ENCODE measurements at places on chromosomes 1 and 21.

GRCh38 chr1:23098463-23099170 is 70.0 kb downstream of the LUZP1 start:
- peak; percentile 77 for DNase-seq

DNA sequence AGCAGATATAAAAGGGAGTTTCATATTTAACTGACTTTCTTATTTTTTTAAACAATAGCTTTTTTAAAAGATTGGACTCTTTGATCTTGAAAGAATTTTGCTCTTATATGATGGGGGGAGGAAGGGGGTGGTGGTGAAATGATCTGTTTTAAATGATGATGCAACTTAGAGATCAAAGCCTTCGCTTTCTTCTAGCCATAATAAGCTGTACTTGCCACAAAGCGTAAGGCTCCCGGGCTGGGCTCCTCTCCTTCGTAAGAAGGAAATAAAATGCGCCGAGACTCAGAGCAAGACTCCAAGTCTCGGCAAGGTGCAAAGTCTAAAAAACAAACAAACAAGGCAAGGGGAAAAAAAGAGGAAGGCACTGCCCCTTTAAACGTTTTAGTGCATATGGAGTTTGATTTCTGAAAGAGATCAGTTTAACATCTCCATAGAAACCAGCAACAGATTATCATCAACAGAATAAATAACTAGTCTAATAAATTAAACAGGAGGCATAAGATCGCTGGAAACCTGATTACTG is 3.3 kb downstream of the CASZ1 start:
- DNase-seq, result no peak

- DNase-seq, result no peak
Observed at GRCh38 chr1:5639106-5639722, 353.0 kb downstream of the NPHP4 start.

GRCh38 chr1:45883658-45884057 is 80.2 kb downstream of the MAST2 start:
- no peak for DNase-seq

GRCh38 chr21:34702341-34703170 is 33.8 kb downstream of the CLIC6 start:
- no peak for DNase-seq

GRCh38 chr1:26787381-26787705 is 407 bp upstream of the PIGV start:
- no peak for DNase-seq

DNA sequence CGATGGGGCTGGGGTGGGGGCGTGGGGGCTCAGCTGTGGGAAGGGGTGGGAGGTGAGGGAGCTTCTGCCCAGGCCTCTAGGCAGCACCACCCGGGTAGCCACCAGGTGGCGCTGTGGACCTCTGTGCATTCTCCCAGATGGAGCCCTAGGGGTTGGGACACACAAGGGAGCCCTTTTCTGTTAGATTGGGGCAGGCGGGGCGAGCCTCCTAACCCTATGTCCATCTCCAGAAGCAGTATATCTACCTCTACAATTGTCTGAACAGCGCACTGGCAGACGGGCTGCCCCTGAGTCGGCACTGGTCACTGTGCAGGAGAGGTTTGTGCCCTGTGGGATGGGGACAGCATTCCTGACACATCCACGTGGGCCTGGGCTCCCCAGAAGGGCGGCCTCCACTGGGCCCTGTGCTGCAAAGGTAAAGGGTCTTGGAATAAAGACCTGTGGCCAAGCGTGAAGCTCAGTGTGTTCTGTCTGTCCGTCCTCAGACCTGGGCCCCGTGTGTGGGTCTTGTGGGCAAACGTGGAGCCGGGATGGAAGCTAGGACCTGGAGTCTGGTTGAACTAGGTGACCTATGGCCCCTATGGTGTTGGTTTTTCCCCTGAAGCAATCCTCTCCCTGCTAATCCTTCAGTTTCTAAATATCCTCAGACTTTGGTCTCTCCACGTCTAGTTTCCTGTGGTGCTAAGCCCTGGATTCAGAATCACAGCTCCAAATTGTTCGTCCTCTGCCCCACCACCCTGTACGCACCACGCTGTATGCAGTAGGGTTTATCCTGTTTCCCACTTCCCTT is 4.4 kb upstream of the LGR6 start:
- peak; percentile 75 for DNase-seq

GRCh38 chr1:101154547-101154946 is 82.3 kb upstream of the S1PR1 start:
- no peak for DNase-seq

- peak; percentile 73 for DNase-seq
Observed at GRCh38 chr1:204363335-204364114, 3.8 kb upstream of the PLEKHA6 start.

DNA sequence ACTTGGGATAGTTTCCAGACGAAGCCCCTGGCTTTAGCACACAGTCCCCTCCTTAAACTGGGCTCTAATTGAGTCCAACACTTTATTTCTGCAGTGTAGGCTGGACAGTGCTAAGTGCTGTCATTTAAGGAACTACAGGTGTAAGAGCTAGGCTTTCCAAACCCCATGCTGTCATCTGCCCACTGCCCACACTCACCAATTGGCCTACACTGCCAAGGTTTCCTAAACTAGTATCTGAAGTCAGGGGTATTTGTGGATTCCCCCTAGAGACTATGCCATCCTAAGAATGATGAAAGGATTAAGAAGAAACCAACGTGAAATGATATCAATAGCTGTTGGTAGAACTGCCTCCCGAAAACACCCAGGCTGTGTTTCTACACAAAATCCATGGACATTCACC is 160.9 kb downstream of the TBX15 start:
- no peak for DNase-seq

DNA sequence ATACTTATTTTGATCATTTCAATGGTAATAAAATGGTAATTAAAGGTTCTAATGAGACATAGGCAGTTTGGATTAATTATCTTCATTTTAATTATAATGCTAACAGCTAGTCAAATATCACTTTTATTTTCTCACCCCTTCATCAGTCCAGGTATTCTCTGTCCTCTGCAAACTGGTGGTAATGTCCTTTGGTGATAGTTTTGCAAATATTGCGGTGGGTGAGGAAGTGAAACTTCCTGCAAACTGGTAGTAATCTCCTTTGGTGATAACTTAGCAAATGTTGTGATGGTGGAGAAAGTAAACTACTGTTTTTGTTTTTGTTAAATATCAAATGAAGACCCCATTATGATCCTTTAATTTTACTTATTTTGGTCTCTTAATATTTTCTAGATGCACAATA is 209.0 kb downstream of the AMY1C start:
- DNase-seq, result no peak

DNA sequence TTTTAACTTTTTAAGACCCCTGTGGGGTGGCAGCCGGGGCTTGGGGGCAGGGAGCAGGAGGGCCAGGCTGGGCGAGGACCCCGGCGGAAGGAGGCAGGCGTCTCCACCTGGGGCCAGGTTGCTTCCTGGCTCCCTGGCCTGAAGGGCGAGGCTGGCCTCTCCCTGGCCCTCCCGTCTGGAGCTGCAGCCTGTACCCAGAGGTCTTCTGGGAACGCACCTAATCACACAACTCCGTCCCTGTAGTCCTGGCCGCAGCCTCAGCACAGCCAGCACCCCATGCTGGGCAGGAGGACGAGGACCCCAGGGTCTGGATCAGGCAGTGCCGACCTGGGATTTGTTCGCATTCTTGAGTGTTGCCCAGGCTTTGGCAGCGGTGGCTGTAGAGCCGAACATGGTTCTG is 14.1 kb upstream of the TTC34 start:
- no peak for DNase-seq

GRCh38 chr1:6600410-6601048 is 2.1 kb downstream of the KLHL21 start:
- DNase-seq, result peak; percentile 39

DNA sequence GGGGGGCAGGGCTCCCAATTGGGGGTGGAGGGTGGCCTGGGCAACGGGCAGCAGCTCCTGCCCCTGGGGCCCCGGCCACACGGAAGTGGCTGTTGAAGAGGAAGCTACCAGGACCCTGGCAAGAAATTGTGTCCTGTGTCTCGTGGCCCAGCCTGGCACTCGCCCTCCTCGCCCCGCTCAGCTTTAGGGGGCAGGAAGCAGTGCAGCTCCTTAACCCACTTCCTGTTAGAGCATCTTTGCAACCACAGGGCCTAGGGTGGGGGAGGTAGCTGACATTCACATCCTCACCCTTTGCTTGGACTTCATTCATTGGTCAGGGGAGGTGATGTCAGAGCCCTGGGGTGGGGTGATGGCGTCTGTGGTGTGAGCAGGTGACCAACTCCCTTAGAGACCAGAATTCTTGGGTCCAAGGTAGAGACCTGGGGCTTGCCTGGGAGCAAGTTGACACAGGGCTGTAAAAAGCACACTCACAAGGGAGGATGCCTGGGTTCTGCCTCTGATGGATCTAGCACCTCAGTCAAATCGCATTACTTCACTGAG is at the start of gene ARHGAP30:
ARHGAP30 (minus strand) TSS at position 161 of the 540 bp plus-strand sequence. CDS start 267 bp downstream, outside the sequence.
- no peak for DNase-seq

GRCh38 chr21:26717146-26717739 is 128.0 kb downstream of the ADAMTS1 start:
- no peak for DNase-seq

GRCh38 chr1:7584643-7585042 is 186.5 kb upstream of the VAMP3 start:
- no peak for DNase-seq

All from hematopoietic multipotent progenitor cell treated with erythropoietin and hydrocortisone succinate and interleukin-3 and kit ligand, for 15 days (in vitro differentiated cells).